ENCODE measurements at places on chromosomes 12 and 14. TPM values are rescaled to one million over a fixed set of nuclear protein-coding genes. Genes with fewer than 3 reads are reported as not detected.

NUP107 gene
- total RNA-seq: 86.8 TPM

CLEC4E gene
- not detected for total RNA-seq

GRCh38 chr12:105861227-105861626, 277.5 kb downstream of the NUAK1 start:
- DNase-seq: no peak
- peaks cover 23% of the 10 kb centered on the region for H3K4me1 ChIP-seq
- peak overlapping the region; percentile 57 for H3K27ac ChIP-seq
- H3K4me3 ChIP-seq: no peak overlapping the region
- peaks cover 65% of the 10 kb centered on the region for H3K27me3 ChIP-seq

OAS3 gene
- total RNA-seq: 1.1 TPM

DNA sequence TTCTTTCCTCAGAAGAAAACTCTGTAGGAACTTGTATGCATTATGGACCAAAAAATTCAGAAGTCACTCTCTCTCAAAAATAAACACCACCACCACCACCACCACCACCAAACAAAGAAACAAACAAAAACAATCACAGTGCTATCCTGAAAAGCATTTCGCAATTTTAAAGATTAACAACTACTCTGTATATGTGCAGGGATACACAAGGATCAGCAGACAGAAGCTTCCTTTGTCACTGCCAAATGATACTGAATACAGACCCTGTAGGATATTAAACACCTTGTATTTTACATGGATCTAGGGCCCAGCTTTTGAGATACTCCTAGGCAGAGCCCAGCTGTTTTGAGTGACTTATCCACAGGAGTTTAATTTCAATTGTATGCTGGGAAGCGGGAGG, 31.7 kb downstream of the ATP2B1 start:
- no peak overlapping the region for H3K4me3 ChIP-seq
- no peak overlapping the region for H3K27ac ChIP-seq
- peaks cover 20% of the 10 kb centered on the region for H3K36me3 ChIP-seq
- peaks cover 17% of the 10 kb centered on the region for H3K4me1 ChIP-seq
- H3K27me3 ChIP-seq: no peaks in the 10 kb centered on the region

GRCh38 chr12:65997056-65997455, 133.5 kb downstream of the LLPH start:
- H3K27me3 ChIP-seq: no peaks in the 10 kb centered on the region
- no peaks in the 10 kb centered on the region for H3K4me1 ChIP-seq
- H3K4me3 ChIP-seq: no peak overlapping the region
- H3K36me3 ChIP-seq: no peaks in the 10 kb centered on the region
- H3K27ac ChIP-seq: no peak overlapping the region
- DNase-seq: no peak

GRCh38 chr12:48034835-48035805, 30.8 kb upstream of the COL2A1 start:
- peak overlapping the region; percentile 78 for H3K27ac ChIP-seq
- peaks cover 39% of the 10 kb centered on the region for H3K4me1 ChIP-seq
- no peak overlapping the region for H3K4me3 ChIP-seq
- H3K27me3 ChIP-seq: no peaks in the 10 kb centered on the region
- no peak for DNase-seq
- no peaks in the 10 kb centered on the region for H3K36me3 ChIP-seq

DNA sequence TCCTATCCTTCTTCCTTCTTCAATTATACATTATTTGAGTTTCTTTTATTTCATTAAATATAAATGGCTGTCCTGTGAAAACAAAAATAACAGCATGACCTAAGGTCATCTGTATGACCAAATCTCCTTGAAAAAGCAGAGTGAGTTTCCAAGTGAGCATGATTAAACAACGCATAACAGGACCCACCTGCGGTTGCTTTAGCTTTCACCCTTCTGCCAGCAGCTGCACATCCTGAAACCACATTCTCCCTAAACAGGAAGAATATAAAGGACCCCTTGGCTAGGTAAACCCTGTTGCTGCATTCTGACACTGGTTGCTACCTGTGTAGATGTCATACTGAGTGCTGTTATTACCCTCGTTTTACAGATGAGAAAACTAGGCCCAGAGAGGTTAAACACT, 42.8 kb upstream of the CPM start:
- no peak for DNase-seq
- peaks cover 33% of the 10 kb centered on the region for H3K4me1 ChIP-seq
- no peak overlapping the region for H3K27ac ChIP-seq
- H3K27me3 ChIP-seq: no peaks in the 10 kb centered on the region

DNA sequence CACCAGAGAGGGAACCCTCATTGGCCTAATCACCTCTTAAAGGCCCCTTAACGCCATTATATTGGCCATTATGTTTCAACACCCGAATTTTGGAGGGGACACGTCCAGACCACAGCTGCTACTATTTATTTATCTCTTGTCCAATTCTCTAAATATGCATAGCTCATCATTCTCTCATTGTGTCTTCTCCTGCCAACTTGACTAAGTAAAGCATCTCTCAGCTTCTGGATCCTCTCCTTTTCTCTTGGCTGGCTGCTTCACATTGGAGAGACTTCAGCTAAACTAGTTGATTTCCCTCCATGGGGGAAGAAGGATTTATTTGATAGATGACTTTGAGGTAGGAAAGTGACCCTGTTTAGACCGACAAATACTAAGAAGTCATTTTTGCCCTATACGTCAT, 120.4 kb upstream of the KRR1 start:
- H3K27ac ChIP-seq: no peak overlapping the region
- DNase-seq: no peak
- H3K4me3 ChIP-seq: no peak overlapping the region
- no peaks in the 10 kb centered on the region for H3K27me3 ChIP-seq
- peaks cover 32% of the 10 kb centered on the region for H3K4me1 ChIP-seq

- no peak for DNase-seq
- H3K27ac ChIP-seq: peak overlapping the region; percentile 30
- peaks cover 22% of the 10 kb centered on the region for H3K4me1 ChIP-seq
- H3K36me3 ChIP-seq: peaks cover 27% of the 10 kb centered on the region
- no peaks in the 10 kb centered on the region for H3K27me3 ChIP-seq
Observed at GRCh38 chr12:57142727-57143126, 4.7 kb downstream of the LRP1-AS start.

DPF3 gene
- 3.0 TPM for total RNA-seq

DNA sequence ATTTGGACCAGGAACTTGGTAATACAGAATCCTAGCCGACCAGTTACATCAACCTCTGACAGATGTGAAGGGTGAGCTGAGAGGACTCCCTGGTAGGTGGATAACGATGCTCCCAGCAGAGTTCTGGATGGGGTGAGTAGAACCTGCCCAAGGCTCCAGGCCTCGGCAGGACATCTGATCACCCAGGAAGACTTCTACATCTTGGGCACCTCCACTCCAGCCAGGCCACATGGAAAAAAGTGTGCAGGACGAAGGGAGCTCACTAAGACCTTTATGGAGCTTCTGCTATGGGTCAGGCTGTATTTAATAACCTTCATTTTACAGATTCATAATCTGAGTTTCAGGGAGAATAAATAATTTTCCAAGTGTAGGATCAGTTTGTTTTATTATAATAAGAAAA, 1028.7 kb downstream of the BCL11B start:
- peaks cover 1% of the 10 kb centered on the region for H3K4me1 ChIP-seq
- peaks cover 37% of the 10 kb centered on the region for H3K27me3 ChIP-seq
- no peak for DNase-seq
- H3K36me3 ChIP-seq: no peaks in the 10 kb centered on the region

GRCh38 chr14:92844204-92844603, 50.1 kb downstream of the GOLGA5 start:
- H3K27ac ChIP-seq: no peak overlapping the region
- H3K36me3 ChIP-seq: peaks cover 12% of the 10 kb centered on the region
- DNase-seq: no peak
- H3K4me1 ChIP-seq: peaks cover 18% of the 10 kb centered on the region

DNA sequence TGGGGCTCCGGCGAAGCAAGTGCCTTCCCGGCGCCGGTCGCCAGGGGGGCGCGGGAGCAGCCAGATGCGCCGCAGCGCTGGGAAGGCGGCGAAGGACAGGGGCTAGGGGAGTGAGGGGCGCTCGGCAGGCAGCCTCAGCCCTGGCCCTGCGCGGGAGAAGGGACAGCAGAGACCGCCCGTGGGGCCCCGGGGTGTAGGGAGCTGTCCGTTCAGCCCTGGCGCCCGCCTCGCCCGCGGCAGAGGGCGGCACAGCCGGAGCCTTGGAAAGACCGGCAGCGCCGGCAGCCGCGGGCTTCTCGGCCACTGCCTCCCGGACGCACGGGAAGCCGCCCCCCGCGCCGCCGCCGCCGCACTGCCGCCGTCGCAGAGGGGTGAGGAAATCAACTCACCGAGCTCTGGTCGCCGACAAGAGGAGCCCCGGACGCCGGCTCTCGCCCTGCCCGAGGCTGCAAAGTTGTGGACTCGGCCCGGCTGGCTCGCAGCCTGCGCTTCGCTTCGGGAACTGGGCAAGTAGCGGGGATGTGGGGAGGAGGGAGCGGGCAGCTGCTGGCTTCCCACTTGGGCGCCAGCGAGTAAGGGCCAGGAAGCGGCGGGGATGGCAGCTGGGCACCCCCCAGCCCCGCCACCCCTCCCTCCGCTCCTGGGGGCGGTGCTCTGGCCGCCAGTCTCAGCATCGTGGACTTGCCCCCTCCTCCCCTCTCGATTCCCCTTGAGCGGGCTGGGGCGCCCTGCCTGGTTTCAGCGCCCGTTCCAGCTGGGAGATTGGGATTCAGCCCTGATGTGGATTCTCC, at the start of gene ZDHHC22:
Gene ZDHHC22, minus strand, starts transcription at position 578 of the 791 bp plus-strand sequence. CDS start 2,053 bp downstream, outside the sequence.
- H3K4me1 ChIP-seq: peaks cover 13% of the 10 kb centered on the region
- peaks cover 89% of the 10 kb centered on the region for H3K27me3 ChIP-seq
- H3K36me3 ChIP-seq: no peaks in the 10 kb centered on the region

DNA sequence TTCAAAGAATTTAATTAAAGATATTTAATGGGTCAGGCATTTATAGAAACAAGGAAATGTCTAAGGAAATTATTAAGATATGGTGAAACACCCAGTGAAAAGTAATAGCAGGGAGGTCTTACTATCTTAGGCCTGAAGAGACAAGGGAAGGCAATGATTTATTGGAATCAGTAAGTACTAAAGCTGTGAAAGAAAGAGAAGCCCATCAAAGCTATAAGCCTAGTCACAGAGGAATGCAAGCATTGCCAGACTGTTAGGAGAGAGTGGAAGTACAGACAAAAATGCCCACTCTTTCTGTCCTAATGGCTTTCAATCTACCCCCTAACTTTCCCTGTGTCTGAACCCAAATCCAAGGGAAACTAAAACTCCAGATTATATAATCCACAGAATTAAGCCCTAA, 69.2 kb upstream of the PIK3C2G start:
- no peaks in the 10 kb centered on the region for H3K27me3 ChIP-seq
- peaks cover 16% of the 10 kb centered on the region for H3K4me1 ChIP-seq
- no peak overlapping the region for H3K27ac ChIP-seq
- peaks cover 8% of the 10 kb centered on the region for H3K36me3 ChIP-seq
- H3K4me3 ChIP-seq: no peak overlapping the region

- H3K4me1 ChIP-seq: no peaks in the 10 kb centered on the region
- H3K4me3 ChIP-seq: no peak overlapping the region
Observed at GRCh38 chr12:1805441-1806081, 14.8 kb upstream of the LRTM2 start.

DNA sequence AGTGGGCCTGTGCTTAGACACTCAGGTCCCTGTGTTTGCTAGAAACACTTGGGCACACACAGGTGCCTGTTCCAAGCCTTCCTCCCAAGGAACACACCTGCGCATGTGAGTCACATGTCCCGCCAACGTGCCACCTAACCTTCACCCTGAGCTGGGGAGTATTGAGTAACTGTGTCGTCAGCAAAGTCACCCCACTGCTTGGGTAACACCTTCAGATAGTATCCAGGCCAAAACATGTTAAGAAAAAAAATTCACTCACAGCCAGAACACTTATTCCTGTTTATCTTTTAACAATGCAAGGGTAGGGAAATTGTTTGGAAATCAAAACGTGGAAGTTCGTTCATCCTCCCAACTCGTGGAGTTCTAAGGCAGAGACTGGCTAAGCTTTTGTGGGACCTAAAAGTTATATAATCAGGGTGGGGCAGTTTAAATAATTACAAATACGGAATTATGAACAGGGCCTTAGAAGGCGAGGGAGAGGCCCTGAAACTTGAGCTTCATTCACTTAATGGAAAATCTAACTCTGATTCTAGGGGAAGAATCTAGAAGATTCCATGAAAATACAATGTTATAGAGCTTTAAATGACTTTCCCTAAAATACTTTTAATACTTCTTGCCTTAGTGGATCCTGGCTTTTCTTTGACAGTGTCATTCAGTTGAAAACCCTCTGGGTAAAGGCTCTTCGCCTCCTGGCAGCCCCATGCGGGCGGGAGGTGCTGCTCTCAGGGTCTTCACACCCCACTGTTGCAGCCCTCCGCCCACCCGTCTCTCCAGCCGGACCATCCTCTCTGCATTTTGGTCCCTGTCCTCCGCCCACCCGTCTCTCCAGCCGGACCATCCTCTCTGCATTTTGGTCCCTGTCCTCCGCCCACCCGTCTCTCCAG, 30.3 kb upstream of the ADIPOR2 start:
- H3K4me3 ChIP-seq: peak overlapping the region; percentile 53
- no peaks in the 10 kb centered on the region for H3K36me3 ChIP-seq
- peak overlapping the region; percentile 22 for H3K27ac ChIP-seq

DNA sequence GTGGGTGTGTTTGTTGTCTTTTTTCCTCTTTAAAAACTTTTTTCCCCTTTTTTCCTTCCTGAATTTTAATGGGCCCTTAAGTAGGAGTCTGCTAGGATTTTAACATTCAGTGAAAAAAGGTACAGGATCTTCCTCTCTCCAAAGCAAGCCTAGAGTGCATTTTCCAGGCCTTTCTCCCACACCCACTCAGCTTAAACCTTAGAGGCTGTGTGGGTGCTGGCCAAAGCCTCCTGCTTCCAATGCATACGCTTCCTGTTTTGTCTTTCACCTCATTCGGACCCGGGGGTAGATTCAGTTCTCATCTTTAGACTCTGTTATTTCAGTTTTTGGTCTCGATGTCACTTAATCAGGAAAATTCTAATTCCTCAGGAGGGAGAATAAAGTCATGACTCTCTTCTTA, 51.2 kb downstream of the TMEM30B start:
- H3K4me1 ChIP-seq: peaks cover 7% of the 10 kb centered on the region
- H3K36me3 ChIP-seq: no peaks in the 10 kb centered on the region
- H3K27ac ChIP-seq: no peak overlapping the region

DNA sequence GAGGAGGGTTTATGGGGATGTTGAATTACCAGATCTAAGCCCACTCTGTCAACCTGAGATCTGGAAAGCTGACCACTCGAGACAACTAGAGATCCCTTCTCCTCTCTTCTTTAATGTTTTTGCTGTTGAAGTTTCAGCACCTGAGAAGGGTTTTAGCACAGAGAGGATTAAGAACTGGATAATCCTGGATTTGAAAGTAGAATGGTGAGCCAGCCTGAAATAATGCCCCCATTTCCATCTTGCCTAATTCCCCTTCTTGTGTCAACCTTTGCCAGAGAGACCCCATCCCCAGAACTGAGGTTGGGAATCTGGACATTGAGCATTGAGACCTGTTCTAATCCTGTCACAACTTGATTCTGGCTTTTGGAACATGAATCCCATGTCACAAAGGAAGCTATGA, 87.8 kb upstream of the RFLNA start:
- no peak for DNase-seq
- H3K27me3 ChIP-seq: peaks cover 23% of the 10 kb centered on the region
- peaks cover 1% of the 10 kb centered on the region for H3K36me3 ChIP-seq
- H3K27ac ChIP-seq: no peak overlapping the region
- H3K4me3 ChIP-seq: no peak overlapping the region
- H3K4me1 ChIP-seq: peaks cover 5% of the 10 kb centered on the region

RNASE11 gene
- total RNA-seq: not detected

Measured in progenitor cell of endocrine pancreas (in vitro differentiated cells).